Myometrial cell (primary cell): ENCODE measurements at places on chromosomes 7 and 10. TPM values are rescaled to one million over a fixed set of nuclear protein-coding genes. Genes with fewer than 3 reads are reported as not detected.

Gene PRSS37
- not detected in 2 replicates for total RNA-seq

Gene PRDX3
- total RNA-seq, result 281 and 284 TPM in 2 replicates

Gene NPC1L1
- not detected in 2 replicates for total RNA-seq

Gene PNLIP
- total RNA-seq, result not detected in 2 replicates

Gene MSMB
- not detected in 2 replicates for total RNA-seq

Gene CFAP46
- 0.53 and 0.86 TPM in 2 replicates for total RNA-seq

Gene RAB19
- total RNA-seq, result not detected in 2 replicates

Gene AGR3
- not detected in 2 replicates for total RNA-seq

Gene SLC26A4
- under 0.01 and 0.18 TPM in 2 replicates for total RNA-seq

Gene AASS
- total RNA-seq, result 20.5 and 23.6 TPM in 2 replicates

Gene PBLD
- total RNA-seq, result 2.9 and 4.1 TPM in 2 replicates

Gene KDM7A
- 1.2 and 8.7 TPM in 2 replicates for total RNA-seq

Gene GDF10
- total RNA-seq, result not detected in 2 replicates

Gene FAM131B
- 0.53 and 1.2 TPM in 2 replicates for total RNA-seq

Gene PPA1
- total RNA-seq, result 160 and 209 TPM in 2 replicates

Gene SPDYE11
- total RNA-seq, result not detected in 2 replicates

Gene PNLIPRP1
- not detected in 2 replicates for total RNA-seq

Gene FAM25C
- total RNA-seq, result not detected in 2 replicates

Gene ENTPD7
- 14.1 and 18.1 TPM in 2 replicates for total RNA-seq

Gene SPDYE6
- total RNA-seq, result not detected in 2 replicates

Gene MKX
- total RNA-seq, result 6.7 and 7.5 TPM in 2 replicates

Gene ABCB4
- 0.29 TPM in 1 of 2 replicates, not detected in the other for total RNA-seq

Gene CACNA2D1
- 12.8 and 13.3 TPM in 2 replicates for total RNA-seq

Gene GRIFIN
- total RNA-seq, result not detected in 2 replicates

Gene CAMK2G
- 21.4 and 23.6 TPM in 2 replicates for total RNA-seq

Gene CDNF
- 0.86 and 3.0 TPM in 2 replicates for total RNA-seq

Gene MTPN
- 136 and 157 TPM in 2 replicates for total RNA-seq

Gene HOXA6
- 3.2 TPM in 1 of 2 replicates, not detected in the other for total RNA-seq

Gene BTBD16
- not detected in 2 replicates for total RNA-seq

Gene GJC3
- total RNA-seq, result not detected in 2 replicates

Gene ZPBP
- not detected in 2 replicates for total RNA-seq

Gene AMZ1
- 1.2 and 1.7 TPM in 2 replicates for total RNA-seq

Gene JCAD
- 1.2 and 1.8 TPM in 2 replicates for total RNA-seq

Gene ADAM22
- under 0.01 and 0.18 TPM in 2 replicates for total RNA-seq

Gene PNLIPRP2
- total RNA-seq, result not detected in 2 replicates

Gene ITIH5
- total RNA-seq, result not detected in 2 replicates

Gene ZNF438
- total RNA-seq, result 3.4 and 3.5 TPM in 2 replicates

Gene ANKRD61
- total RNA-seq, result not detected in 2 replicates

Gene WEE2
- not detected in 2 replicates for total RNA-seq

Gene LRRN3
- 4.1 and 7.5 TPM in 2 replicates for total RNA-seq

Gene GPR26
- not detected in 2 replicates for total RNA-seq

Gene SLC18A3
- not detected in 2 replicates for total RNA-seq
